ENCODE measurements at places on chromosomes 7 and 10.

DNA sequence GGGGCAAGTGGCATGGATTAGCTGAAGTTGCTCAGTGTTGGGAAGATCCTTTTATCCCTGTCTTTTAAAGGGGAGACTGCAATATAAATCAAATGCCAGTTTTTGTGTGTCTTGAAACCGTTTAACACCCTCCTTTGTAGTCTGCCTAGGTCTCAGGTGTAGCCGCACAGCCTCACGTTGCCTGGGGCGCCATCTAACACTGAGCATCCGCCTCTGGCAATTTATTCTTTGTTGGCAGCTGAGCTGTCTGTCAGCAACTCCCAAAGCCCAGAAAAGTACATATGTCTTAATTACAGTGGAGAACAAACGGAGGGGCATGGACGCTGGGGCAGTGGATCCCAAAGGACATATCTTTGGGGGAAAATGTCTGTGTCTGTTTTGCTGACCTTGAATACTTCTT is 254.7 kb downstream of the STK31 start:
- DNase-seq: no peak

DNA sequence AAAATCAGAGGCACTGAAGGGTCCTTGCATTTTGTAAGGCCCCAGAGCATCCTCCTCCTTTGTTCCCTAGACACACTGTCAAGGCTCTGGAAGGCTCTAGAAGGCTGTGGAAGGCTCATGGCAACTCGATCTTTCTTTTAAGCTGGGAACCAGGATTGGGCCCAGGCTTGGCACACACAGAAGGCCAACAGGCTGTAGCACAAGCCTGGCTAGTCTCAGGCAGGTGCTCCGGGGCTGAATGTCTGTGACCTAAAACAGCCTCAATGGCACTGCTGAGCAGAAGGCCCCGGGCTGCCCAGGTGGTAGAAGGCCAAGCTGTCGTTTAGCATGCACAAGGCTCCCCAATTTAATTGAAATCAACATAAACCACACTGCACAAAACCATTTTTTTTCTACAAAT is 55.7 kb downstream of the PRKAG2 start:
- DNase-seq: no peak

GRCh38 chr10:101225846-101226421 is 3.3 kb downstream of the LBX1 start:
- DNase-seq: no peak

DNA sequence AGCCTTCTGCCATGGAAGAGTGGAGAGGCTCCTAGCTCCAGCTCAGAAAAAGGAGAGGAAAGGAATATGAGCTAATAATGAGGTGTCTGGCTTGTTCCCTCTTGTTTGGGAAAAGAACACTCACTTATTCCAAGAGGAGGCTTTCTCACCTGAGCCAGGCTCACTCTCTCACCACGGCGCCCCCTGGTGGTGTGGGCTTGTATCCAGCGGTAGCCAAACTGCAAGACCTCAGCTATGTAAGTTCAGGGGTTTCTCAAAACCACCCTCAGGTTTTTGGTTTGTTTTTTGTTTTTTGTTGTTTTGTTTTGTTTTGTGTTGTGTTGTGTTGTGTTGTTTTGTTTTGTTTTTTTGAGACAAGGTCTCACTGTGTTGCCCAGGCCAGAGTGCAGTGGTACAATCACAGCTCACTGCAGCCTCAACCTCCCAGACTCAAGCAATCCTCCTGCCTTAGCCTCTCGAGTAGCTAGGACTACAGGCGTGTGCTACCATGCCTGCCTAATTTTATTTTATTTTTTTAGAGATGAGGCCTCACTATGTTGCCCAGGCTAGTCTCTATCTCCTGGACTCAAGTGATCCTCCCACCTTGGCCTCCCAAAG is 124.0 kb downstream of the TMEM130 start:
- DNase-seq: peak; percentile 74

DNA sequence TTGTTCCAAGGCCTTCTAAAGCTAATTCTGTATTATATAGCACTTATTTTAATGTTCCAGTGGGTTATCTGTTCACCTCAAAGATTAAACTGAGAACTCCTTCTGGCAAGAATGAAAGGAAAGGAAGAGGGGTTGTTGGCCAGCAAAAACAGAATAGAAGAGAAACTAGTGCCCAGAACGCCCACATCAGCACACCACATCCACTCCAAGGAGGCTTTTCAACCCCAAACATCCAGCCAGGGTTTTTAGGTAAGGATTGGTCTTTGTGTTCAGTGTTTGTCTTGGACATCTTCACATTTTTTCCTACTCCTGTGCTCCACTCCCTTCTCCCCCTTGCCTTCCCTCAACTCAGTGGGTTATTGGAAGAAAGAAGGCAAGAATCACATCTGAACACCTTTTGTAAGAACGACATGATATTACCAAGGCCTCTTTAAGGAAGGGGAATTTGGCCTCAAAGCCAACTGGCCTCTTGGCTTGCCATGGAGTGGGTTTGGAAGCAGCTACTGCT is 55.8 kb downstream of the BICC1 start:
- DNase-seq: no peak

DNA sequence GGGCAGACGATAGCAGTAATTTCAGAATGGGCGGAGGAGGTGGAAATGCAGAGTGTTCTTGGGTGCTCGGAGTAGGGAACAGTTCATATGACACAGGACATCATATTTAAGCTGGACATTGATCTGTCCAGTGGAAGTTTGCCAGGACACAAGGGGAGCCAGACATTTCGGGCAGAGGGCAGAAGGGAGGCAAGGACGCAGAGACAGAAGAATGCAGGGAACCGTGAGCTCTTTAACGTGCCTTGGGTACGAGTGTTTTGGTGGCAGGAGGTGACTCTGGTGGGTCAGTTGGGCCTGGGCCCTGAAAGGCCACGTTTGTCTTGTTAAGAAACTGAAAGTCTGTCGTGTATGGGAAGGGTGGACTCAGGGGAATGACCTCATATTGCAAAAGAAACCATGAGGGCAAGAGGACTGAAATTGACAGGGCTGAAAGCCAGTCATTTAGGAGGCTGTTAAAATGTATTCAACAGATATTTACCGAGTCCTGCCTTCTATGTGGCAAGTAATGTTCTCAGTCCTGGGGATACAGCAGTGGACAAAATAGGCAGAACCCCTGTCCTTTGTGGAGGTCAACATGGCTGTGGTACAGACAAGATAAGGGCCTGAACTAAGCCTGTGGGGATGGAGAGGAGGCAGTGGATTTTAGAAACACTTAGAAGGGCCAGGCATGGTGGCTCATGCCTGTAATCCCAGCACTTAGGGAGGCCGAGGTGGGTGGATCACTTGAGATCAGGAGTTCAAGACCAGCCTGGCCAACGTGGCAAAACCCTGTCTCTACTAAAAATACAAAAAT is 2.2 kb downstream of the OPTN start:
- DNase-seq: peak; percentile 18

- DNase-seq: peak; percentile 25
Observed at GRCh38 chr7:102260856-102261255, 25.8 kb upstream of the SH2B2 start.

DNA sequence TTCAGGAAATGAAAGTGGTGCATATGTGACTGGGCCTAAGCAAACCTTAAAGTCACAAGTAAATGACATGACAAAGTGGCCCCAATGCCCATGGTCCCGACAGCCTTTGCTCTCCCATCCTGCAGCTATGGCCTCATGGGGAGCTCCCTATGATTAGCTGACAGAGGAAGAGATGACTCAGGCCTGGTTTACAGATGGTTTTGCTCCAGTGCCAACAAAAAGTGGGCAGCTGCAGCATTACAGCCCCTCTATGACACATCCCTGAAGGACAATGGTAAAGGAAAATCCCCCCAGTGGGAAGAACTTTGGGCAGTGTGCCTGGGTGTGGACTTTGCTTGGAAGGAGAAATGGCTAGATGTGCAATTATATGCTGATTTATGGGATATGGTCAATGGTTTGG is 105.1 kb upstream of the ADCY1 start:
- no peak for DNase-seq

- DNase-seq: peak; percentile 18
Observed at GRCh38 chr7:45663167-45663921, 89.2 kb downstream of the ADCY1 start.

DNA sequence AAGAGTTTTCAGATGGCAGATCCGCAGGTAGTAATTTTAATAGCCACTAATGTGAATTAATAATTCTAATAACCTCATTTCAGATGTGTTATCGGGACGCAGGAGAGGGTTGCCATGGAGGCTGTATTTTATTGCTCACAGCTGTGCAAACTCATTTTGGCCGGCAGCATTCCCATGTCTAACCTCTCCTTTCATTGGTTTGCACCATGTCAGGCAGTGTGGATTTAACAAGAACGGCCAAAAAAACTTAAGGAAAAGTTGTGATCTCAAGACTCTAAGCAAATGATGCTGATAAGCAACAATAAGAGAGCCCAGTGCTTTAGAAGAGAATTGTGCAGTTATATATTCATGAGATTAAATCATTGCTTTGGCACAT is 88.7 kb upstream of the NRP1 start:
- no peak for DNase-seq
